Omental fat pad (tissue), 4 donors: ENCODE measurements at places on chromosomes 2 and 18. TPM values are rescaled to one million over a fixed set of nuclear protein-coding genes. Genes with fewer than 3 reads are reported as not detected.

Gene OTX1
- total RNA-seq, result not detected

Gene WNT10A
- total RNA-seq, result 0.36 TPM

Gene CPS1
- total RNA-seq, result 2.3 TPM

Gene FAM110C
- total RNA-seq, result 26.5 TPM

Gene GPR45
- not detected for total RNA-seq
